H1 (cell line): ENCODE measurements at places on chromosomes 11 and 22.

DNA sequence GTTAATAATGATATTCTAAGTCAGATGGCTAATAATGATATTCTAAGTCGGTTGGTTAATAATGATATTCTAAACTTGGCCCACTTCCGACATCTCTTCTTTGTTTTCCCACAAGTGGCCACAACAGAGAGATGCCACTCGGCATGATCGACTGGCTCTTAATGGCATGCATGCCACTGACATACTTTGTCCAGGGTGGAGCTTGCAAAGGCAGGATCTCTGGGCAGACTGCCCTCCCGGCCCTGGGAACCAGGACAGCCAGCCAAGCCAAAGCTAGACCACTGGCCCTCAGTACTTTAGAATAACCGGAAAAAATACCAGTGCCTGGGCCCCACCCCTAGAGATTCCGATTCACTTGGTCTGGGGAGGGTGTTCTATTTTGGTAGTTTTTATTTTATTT is 78.1 kb downstream of the KIAA1671 start:
- no peak for DNase-seq

GRCh38 chr22:50507421-50507990 is at the start of gene LMF2:
LMF2 (minus strand) TSS chr22:50507702; CDS start chr22:50507675, 27 bp downstream.
- DNase-seq = peak; percentile 92

DNA sequence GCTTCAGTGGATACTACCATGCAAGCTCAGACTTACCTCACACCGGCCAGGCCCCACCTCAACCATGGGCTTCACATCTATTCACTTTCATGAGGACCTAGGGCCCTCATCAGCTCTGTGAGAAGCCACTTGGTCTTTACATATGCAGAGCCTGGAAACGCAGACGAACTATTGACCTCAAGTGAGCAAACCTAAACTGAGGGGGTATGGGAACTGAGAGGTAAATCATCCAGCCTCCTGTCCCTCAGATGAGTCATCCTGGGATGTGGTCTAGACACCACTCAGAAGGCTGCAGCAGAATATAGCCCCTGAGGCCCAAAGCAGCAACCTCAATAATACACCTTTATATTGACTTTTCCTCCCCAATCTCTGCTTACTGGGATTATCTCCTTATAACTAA is 578.0 kb downstream of the INSC start:
- DNase-seq = peak; percentile 11

DNA sequence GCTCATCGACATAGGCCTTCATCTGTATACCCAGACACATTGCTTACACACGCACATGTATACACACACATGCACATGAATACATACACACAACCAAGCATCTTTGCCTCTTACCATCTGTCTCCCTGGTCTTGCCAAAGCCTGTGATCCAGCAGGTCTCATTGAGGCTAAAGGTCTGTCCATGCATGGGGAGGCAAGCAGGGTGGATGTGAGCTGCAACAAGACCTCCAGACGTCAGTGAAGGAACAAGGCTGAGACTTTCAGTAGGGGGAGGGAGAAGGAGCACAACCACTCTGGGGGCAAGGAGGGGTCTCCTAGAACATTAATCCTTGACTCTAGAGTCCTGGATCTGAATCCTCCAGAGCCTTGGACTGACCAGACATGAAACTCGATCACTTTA is 23.7 kb downstream of the TMPRSS13 start:
- no peak for DNase-seq

- DNase-seq = no peak
Measured at GRCh38 chr11:107857550-107858216, 904 bp downstream of the SLC35F2 start.

GRCh38 chr22:39318507-39319283 is 728 bp downstream of the RPL3 start:
- no peak for DNase-seq
